Stimulated activated CD8-positive, alpha-beta memory T cell treated with anti-CD3 and anti-CD28 coated beads, Interleukin-4, amount 100 ng/mL, for 1 hour (primary cell): ENCODE measurements at places on chromosomes 11 and 22.

- no peak for DNase-seq
Observed at GRCh38 chr22:29806196-29806595, 31.9 kb downstream of the ASCC2 start.

DNA sequence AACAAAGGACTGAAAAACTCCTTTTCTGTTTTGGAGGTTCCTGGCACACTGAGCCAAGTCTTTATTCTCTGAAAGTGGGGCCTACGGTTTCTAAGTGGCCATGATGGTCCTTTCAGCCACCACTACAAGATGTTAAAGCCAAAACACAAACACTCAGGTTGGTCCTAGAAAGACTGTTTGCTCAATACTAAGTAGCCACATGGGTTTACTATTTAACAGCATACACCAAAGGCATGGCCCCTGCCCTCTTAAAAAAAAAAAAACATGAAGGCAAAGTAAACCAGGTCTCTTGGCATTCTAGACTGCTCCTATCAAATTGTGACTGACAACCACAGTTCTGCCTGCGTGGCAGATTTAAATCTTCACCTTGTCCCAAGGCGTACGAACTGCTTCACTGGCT, 123.6 kb upstream of the BID start:
- no peak for DNase-seq

DNA sequence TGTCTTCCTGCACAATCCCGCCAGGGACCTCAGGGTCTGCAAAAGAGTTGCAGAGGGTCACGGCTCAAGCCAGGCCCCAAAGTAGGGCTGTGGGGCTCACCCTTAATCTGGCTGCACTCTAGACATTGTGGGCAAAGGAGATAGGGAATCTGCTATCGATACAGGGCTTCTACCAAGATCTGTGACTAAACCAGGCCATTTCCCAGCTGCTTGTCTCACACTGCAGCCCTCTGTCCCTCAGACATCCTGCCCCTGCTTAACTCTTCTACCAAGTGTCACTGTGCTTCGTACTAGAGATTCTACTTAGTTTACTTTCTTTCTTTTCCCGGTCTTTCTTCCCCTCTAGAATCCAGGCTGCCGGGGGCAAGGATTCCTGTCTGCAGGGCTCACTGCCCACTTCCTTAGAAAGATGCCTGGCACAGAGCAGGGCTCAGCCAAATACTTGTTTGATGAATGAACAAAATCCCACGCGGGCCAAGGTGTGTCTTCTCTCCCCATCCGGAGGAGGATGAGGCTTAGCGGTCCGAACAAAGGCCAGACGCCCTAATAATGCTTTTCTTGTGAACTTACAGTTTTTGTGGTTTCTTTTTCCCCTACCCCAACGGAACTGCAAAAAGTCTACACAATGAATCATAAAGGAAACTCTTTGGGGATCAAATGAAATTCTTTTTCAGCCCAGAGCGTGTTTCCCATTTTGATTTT, 61.3 kb upstream of the ANO1 start:
- no peak for DNase-seq

DNA sequence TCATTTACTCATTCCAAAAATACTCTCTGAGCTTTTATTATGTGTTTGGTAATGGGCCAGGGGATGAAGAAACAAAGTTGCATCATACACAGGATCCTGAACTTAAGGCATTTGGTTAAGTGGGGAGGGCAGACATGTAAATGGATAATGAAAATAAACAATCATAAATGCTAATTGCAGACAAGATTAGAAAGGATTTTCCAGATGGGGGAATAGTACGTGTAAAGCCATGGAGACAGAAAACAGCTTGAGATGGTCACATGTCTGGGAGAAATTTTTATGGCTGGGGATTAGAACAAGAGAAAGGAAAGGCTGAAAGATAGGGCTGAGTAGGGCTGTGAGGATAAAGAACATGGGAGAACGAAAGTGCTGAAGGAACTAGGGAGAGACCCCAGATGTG, 534.3 kb upstream of the LARGE1 start:
- DNase-seq, result no peak

GRCh38 chr11:120057595-120058581, 80.0 kb downstream of the TRIM29 start:
- no peak for DNase-seq

GRCh38 chr22:41415554-41415953, 31.0 kb downstream of the TOB2 start:
- DNase-seq, result no peak

DNA sequence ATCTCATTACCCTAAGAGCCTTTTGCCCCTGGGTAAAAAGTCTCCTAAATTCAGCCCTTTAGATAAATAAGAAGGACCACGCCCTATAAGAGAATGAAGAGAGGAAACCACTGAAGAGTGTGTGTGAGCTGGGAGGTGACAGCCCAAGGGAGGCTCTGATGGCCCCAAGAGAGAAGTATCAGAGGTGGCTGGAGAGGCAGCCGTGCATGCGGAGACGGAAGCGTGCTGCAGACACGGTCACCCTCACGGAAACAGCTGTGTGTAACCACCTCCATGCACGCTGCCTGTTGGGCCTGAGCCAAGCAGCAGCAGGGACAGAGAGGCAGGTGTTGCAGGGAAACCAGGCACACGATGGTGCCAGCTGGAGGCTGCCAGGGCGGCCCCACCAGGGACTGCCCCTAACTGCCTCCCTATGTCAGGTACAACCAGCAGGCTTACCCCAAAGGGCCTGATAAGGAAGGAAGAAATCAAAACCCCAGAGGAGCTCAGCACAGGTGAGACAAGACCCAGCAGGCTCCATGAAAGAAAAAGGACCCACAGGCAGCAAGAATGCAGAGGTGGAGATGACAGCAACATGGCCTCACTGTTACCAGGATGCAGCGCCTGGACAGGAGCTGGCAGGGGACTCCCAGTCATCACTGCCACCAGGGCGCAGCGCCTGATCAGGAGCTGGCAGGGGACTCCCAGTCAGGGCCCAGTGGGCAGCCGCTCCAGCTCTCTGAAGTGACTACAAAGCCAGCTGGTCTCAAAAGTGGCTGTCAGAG, 7.8 kb downstream of the LARGE2 start:
- no peak for DNase-seq

- DNase-seq, result no peak
Observed at GRCh38 chr11:8697054-8697453, 14.5 kb downstream of the RPL27A start.

DNA sequence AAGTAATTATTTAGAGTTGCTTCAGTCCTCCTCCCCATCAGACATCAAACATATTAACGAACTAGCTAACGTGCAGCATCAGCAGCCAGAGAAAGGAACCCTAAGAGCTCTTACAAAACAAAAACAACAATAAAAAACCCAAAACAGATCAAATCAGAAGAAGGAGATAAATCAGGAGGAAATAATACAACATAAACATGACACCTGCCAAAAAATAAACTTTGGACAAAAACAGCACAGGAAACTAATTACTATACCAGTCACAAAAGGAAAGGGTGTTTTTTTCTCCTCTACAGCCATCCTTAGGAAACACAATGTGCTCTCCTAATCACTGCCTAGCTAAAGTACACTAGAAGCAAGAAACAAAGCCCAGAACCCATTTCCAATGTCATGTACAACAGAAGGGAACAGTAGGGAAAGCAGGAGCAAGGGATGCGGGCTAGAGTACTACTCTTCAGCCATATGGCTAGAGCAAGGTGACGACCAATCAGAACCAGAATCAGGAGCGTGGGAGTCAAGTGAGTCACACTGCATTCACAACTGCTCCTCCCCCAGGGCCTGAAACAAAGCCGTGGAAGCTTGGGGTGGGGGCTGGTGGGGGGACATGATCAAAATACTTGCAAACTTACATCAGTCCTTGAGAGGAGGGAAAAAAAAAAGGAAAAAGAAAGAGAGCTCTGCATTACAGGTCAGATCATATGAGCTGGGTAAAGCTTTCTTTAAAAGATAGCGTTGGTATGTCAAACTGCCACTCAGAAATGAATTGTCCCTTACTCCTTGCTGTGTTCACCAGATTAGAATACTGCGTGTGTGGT, 60.4 kb downstream of the LARGE2 start:
- DNase-seq, result no peak

GRCh38 chr11:68296344-68297051, 15.9 kb upstream of the LRP5 start:
- DNase-seq, result no peak

DNA sequence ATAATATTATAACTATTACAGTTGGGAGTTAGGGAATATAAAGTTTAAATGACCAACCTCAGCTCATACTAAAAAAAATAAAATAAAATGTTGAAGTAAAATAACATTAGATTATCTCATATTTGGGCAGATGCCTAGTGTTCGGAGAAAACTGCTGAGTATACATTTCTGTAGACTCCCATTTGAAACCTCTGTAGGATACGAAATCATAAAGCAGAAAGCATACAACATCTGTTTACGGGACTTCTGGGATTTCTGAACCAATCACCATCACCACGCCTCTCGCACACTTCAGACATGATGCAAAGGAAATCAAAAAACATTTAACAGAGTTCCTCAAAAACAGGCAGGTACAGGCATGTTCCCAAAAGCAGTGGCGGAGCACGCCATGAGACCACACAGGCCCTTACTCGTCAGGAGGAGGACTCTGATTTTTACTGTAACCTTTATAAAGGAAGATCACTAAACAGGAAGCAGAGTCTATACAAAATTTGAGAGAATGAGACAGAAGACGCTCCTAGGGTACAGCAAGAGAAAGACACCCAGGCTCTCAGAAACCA, 8.6 kb downstream of the ZNF195 start:
- DNase-seq, result no peak

DNA sequence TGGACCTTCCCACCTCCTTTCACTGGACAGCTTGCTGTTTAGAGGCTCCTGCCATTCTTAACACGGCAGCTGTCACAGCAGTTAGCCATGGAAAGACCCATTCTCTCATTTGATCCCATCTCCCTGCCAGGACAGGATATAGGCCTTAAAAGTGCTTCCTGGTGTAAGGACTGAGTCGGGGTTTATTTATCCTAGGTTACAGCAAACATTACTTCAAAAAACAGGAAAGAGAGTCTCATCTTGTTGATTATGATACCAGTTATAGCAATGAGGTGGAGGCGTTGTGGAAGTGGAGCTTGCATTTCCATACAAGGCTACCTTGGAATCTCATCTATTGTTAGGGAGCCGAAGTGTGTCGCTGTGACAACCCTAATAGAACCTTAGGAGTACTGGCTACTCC, 17.4 kb upstream of the ETS1 start:
- DNase-seq, result no peak

- no peak for DNase-seq
Observed at GRCh38 chr22:22090650-22091399, 108.2 kb upstream of the TOP3B start.

DNA sequence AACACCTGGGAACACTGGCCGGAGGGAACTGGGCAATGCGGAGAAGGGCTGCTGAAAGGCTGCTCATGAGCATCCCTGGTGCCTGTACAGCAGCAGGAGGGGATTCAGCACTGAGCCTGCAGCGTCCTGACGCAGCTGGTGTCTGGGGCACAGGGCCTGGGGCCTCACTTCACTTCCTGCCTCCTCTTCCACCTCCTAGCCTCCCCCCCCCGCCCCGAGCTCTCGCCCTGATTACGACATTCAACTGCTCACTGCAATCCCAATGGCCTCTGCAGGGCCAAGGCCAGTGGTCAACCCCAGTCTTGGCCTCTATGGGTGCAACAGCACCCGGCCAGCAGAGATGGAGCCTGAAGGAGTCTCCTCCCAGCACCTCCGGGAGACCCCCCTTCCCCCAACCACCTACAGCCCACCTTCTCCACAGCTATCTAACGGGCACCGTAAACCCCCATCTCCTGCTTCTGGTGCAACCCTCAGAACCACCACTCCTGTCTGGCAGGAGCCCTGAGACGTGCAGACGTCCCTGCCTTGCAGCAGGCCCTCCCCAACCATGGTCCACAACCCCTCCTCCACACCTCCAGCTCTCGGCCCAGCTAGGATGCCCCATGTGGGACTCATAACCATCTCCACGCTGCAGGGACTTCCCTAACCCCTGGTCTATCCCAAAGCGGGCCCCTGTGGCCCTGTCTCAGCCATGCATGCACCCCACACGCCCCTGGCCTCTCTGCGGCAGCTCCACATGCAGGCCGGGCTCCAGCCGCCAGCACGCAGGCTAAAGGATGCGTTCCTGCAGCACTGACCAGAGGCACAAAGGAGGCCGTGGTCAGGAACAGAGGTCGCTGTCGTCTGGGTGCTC, 38.2 kb downstream of the BRD1 start:
- DNase-seq, result no peak

DNA sequence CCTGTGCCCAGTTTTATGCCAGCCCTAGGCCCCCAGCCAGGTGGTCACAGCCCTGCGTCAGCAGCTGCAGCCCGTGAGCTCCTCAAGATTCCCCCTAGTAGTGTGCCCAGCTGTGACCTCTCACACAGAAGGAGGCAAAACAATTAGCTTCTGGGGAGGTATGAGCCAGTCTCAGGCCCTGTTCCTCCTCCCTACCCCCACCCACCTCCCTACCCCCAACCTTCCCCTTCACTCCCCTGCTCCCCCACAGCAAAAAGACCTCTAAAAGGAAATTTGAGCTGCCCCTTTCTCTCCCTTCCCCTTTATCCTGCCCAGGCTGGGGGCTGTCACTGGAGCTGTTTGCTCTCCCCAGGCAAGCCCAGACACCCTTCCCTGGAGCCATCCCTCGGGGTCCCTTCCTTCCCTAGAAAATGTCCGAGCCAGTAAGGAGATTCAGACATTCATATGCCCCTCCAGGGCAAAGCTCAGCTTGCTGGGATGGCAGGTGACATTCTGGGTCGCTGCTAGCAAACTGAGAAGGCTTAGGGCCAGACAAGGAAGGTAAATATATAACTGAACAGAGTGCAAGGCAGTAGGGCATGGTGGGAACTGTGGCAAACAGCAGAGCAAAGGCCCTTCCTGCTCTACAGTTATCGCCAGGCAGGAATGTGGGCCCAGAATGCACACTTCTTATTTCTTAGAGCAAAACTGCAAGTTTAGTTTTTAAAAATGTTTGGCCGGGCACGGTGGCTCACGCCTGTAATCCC, 300.2 kb downstream of the MN1 start:
- DNase-seq, result no peak

GRCh38 chr22:40007853-40008710, 13.3 kb downstream of the FAM83F start:
- DNase-seq, result no peak

DNA sequence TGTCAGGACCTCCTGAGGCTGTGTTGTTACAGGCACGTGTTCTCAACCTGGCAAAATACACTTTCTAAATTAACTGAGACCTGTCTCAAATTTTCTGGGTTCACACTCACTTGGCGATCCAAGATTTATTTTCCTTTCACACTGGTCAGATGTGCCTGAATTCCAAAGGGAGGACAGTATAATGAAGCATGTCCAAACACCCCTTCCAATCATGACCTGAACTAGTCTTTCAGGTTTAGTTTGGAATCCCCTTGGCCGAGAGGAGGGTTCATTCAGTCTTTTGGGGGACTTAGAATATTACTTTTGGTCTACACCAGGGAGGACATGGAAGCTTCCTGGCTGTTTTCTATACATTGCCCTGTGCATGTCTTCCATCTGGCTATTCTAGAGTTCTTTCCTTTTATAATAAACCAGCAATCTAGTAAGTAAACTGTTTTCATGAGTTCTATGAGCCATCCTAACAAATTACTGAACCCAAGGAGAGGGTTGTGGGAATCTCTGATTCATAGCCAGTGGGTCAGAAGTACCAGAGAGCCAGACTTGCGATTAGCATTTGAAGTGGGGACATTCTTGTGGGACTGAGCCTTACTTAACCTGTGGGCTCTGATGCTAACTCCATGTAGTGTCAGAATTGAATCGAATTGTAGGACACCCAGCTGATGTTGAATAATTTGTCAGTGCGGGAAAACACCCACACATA, 14.8 kb upstream of the TMEM216 start:
- DNase-seq, result no peak

GRCh38 chr11:72908032-72908676, 93.9 kb downstream of the ATG16L2 start:
- no peak for DNase-seq

- DNase-seq, result no peak
Observed at GRCh38 chr11:130499828-130500227, 51.4 kb downstream of the ADAMTS15 start.

- DNase-seq, result no peak
Observed at GRCh38 chr11:44219830-44220796, 89.8 kb downstream of the ALX4 start.
